ENCODE measurements at places on chromosomes 4 and X. TPM values are rescaled to one million over a fixed set of nuclear protein-coding genes. Genes with fewer than 3 reads are reported as not detected.

GRCh38 chrX:31550158-31550557 is 478.3 kb upstream of the FTHL17 start:
- no peak for DNase-seq

KCNE5 gene
- 0.14 TPM for polyA plus RNA-seq

CCNA2 gene
- 0.28 TPM for polyA plus RNA-seq

DNA sequence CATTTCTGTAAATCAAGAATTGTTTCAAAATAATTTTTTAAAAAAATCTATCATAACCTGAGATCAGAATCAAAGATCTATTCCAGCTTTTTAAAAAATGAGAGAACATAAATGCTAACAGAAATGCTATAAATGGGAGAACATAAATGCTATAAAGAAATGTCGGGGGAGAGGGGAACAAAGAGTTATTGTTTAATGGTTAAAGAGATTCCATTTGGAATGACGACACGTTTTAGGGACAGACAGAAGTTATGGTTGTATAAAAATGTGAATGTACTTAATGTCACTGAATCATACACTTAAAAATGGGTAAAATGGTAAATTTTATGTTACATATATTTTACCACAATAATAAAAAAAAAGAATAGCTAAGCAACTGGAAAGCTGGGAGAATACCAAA is 127.1 kb downstream of the ATRX start:
- no peak for DNase-seq

AREG gene
- 3.3 TPM for polyA plus RNA-seq

- no peak for DNase-seq
Observed at GRCh38 chr4:128355305-128355704, 67.7 kb upstream of the PGRMC2 start.

DNA sequence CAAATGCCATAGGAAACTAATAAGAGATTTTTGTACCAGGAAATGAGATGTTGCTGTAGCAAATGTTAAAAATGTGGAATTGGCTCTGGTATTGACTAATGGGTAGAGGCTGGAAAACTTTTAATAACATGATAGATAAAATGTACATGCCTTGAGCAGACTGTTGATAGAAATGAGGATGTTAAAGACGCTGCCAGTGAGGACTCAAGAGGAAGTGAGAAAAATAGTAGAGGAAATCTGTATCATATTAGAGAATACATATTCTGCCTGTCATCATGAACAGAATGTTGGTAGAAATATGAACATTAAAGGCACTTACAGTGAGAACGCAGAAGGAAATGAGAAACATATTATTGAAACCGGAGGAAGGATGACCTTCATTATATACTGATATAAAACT is 577.2 kb upstream of the HTR2C start:
- DNase-seq, result no peak

DNA sequence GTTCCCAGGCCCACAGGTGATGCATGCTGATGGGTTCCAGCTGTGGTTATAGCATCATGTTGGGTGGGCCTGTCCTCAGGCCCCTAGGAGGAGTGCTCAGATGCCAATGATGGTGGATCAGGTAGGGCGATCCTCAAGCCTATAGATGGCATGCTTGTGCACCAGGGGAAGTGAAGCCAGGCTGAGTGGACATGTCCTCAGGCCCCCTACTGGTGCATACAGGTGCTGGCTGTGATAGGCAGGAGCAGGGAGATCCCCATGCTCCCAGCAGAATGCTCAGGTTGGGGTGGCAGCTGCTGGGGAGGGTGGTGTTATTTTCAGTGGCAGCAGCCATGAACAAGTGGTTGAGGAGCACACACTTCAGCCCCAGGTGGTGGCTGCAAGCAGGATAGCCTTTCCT is 96.0 kb downstream of the SMARCA1 start:
- DNase-seq, result no peak

GRCh38 chr4:153729895-153730294 is 29.9 kb downstream of the RNF175 start:
- no peak for DNase-seq

- no peak for DNase-seq
Observed at GRCh38 chr4:124390861-124391260, 321.7 kb downstream of the ANKRD50 start.

Measured in CD8-positive, alpha-beta memory T cell (primary cell).